ENCODE measurements at places on chromosomes 12 and 14. TPM values are rescaled to one million over a fixed set of nuclear protein-coding genes. Genes with fewer than 3 reads are reported as not detected.

DNA sequence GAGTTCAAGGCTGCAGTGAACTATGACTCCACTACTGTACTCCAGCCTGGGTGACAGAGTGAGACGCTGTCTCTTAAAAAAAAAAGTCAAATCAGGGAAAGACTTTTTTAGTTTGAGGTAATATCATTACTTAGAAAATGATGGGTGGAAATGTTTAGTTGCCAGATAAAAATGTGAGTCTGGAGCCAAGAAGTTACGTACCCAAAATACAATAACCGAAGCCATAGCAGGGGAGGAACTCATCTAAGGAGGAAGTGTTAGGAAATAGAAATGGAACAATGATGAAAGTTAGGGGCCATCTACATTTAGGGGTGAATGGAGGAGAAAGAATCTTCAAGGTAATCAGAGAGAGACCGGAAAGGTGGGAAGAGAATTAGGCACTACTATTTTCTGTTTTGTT is 98.8 kb downstream of the DACT1 start:
- H3K27me3 ChIP-seq = no peaks in the 10 kb centered on the region
- no peaks in the 10 kb centered on the region for H3K4me1 ChIP-seq
- H3K36me3 ChIP-seq = no peaks in the 10 kb centered on the region

- peak overlapping the region; percentile 76 for H3K4me3 ChIP-seq
- peaks cover 88% of the 10 kb centered on the region for H3K27me3 ChIP-seq
- peak overlapping the region; percentile 94 for H3K27ac ChIP-seq
Measured at GRCh38 chr12:132444957-132445883, 44.7 kb upstream of the FBRSL1 start.

Gene KRT78
- total RNA-seq = not detected

GRCh38 chr12:131093604-131093955 is 139.9 kb downstream of the ADGRD1 start:
- no peaks in the 10 kb centered on the region for H3K36me3 ChIP-seq
- H3K27me3 ChIP-seq = no peaks in the 10 kb centered on the region
- no peak overlapping the region for H3K27ac ChIP-seq
- peak; percentile 4 for DNase-seq
- no peak overlapping the region for H3K4me3 ChIP-seq
- H3K4me1 ChIP-seq = no peaks in the 10 kb centered on the region

DNA sequence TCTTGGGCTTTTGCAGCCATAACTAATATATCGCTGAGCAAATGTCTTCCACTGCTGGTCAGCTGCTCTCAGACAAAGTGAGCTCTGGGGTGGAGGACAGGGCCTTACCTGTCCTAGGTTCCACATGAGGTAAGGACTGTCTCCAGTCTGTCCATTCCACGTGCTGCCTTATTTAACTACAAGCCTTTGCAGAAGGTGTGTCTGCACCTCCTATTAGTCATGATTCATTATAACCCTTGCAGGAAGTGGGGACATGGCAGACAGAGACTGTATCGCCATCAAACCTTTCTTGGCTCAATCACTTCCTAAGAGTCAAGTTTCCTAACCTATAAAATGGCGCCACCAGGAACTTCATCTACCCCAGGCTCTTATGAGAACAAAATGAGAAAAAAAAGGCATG is 46.9 kb downstream of the SLC25A47 start:
- peaks cover 28% of the 10 kb centered on the region for H3K36me3 ChIP-seq
- H3K27ac ChIP-seq = peak overlapping the region; percentile 55
- H3K4me3 ChIP-seq = no peak overlapping the region
- no peaks in the 10 kb centered on the region for H3K27me3 ChIP-seq

Gene SIX6
- 0.07 TPM for total RNA-seq

GRCh38 chr14:24690492-24690891 is 56.5 kb upstream of the GZMB start:
- H3K4me3 ChIP-seq = no peak overlapping the region
- H3K4me1 ChIP-seq = peaks cover 18% of the 10 kb centered on the region
- no peaks in the 10 kb centered on the region for H3K36me3 ChIP-seq

Gene CPNE6
- not detected for total RNA-seq

Gene SLC4A8
- total RNA-seq = 16.9 TPM

GRCh38 chr14:77459072-77459723 is 1.3 kb downstream of the AHSA1 start:
- peaks cover 24% of the 10 kb centered on the region for H3K4me1 ChIP-seq
- peak overlapping the region; percentile 76 for H3K27ac ChIP-seq
- peaks cover 41% of the 10 kb centered on the region for H3K36me3 ChIP-seq
- peak overlapping the region; percentile 100 for H3K4me3 ChIP-seq
- H3K27me3 ChIP-seq = no peaks in the 10 kb centered on the region

DNA sequence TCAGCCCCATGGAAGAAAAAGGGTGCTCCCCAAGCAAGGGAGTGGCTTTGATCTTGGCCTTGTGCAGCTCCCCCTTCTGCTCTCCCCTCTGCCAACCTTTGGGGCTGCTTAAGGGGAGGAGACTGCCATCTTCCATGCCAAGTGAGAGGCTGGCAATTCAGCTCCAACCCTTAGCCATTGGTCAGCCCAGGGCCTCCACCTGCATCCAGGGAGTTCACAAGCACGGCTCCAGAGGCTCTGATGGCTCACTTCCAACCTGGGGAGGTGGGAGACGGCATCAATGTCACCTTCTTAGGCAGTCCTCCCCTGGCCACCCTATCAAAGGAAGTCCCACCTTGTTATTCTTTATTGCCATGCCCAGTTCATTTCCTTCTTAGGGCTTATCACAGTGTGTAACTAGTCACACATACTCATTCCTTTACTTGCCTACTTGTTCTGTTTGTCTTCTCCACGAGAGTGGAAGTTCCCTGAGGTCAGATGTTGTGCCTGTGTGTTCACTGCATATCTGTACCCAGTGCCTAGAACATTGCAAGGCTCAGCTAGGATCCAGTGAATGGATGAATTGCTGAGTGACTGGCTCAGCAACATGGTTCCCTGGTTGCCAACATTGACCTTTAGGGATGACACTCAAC is 5.0 kb downstream of the HDAC7 start:
- no peak overlapping the region for H3K4me3 ChIP-seq
- H3K27me3 ChIP-seq = no peaks in the 10 kb centered on the region
- peaks cover 76% of the 10 kb centered on the region for H3K4me1 ChIP-seq
- H3K27ac ChIP-seq = peak overlapping the region; percentile 98

DNA sequence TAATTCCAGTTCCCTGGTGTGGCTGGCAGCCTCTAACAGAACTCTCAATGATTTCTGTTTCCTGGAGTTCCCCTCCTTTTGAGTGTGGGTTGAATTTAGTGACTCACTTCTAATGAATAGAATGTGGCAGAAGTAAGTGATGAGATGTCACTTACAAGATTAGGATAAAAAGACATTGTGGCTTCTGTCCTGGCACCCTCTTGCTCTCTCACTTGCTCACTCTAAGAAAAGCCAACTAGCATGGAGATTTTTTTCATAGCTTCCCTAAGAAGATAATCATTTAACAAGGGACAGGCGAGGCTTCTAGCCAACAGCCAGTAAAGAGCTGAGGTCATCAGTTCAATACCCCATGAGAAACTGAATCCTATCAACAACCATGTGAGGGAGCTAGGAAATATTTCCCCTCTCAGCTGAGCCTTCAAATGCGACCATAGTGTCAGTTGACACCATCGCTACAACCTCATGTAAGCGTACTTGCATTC is 156.7 kb downstream of the TMTC3 start:
- H3K4me1 ChIP-seq = no peaks in the 10 kb centered on the region
- no peak for DNase-seq
- H3K36me3 ChIP-seq = no peaks in the 10 kb centered on the region
- H3K4me3 ChIP-seq = no peak overlapping the region

DNA sequence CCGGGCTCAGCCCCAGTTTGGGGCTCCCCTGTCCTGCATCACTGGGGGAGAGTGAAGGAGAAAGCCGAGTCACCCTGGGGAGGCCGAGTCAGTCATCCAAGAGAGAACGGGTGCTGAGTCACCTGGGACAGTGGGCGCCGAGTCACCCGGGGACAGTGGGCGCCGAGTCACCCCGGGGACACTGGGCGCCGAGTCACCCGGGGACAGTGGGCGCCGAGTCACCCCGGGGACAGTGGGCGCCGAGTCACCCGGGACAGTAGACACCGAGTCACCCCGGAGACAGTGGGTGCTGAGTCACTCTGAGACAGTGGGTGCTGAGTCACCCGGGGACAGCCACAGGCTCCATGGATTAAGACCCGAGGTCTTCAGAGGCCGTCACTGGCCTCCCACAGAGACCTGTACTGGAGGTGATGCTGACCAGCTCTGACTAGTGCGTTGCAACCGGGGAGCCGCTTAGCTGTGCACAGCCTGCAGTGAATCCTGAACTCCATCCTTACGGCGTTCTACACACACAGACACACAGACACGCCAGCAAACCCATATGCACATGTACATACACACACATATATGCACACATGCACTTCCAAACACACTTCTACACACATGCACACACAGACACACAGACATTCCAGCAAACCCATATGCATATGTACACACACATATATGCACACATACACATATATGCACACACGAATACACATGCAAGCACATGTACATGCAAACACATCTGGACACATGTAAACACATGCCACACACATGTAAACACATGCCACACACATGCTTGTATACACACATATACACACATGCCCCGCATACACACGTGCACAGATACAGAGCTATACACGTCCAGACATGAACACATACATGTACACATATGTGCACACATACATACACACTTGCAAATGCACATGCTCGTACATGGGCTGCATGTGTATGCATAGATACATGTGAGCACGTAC is 64.9 kb upstream of the GALNT9 start:
- H3K27me3 ChIP-seq = peaks cover 74% of the 10 kb centered on the region
- DNase-seq = no peak
- no peak overlapping the region for H3K27ac ChIP-seq
- peaks cover 14% of the 10 kb centered on the region for H3K4me1 ChIP-seq
- no peak overlapping the region for H3K4me3 ChIP-seq

Gene PTPRB
- total RNA-seq = 3.3 TPM

Gene CCDC196
- total RNA-seq = not detected

DNA sequence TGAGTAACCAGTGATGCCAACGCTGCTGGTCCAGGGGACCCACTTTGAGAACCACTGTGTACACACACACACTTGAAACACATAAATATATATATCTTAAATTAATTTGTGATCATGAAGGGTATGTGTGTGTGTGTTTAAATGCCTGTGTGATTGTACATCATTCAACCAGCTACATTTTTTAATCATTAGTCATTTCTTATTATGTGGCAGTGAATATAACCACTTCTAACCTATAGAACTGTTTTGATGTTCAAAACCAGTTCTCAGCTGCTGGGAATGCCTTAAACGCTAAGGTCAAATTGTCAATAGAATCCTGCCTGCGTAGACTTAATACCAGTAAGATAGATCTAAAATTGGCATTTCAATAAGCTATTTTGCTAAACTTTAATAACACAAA is 330.0 kb downstream of the SYT1 start:
- no peaks in the 10 kb centered on the region for H3K27me3 ChIP-seq
- DNase-seq = no peak
- H3K27ac ChIP-seq = no peak overlapping the region
- H3K4me3 ChIP-seq = no peak overlapping the region
- H3K36me3 ChIP-seq = no peaks in the 10 kb centered on the region

Gene KLRD1
- 0.16 TPM for total RNA-seq

Gene B4GALNT3
- 19.0 TPM for total RNA-seq

Measured in WTC11 (cell line).